ENCODE measurements at places on chromosomes 2 and 18.

DNA sequence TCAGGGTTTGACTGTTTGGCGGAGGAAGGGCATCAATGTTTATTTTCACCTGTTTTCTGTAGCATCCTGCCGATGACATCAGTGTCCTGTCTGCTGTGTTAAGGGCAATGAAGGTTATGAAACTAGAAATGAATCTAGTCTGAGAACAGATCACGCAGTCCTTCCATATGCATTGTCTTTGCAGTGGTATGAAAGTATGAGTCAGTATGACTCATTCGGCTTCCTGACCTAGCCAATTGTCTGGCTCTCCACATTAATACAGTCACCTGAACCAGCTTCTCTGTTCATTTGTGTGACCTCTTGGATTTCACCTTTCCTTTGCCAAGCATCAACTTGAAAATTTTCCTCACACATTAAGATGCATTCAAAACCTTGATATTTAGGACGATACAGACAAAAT, 353.8 kb downstream of the RND3 start:
- no peak for DNase-seq

- no peak for DNase-seq
Observed at GRCh38 chr2:224166654-224167053, 127.6 kb upstream of the SERPINE2 start.

GRCh38 chr18:29779096-29779495, 1263.4 kb downstream of the DSC3 start:
- no peak for DNase-seq

DNA sequence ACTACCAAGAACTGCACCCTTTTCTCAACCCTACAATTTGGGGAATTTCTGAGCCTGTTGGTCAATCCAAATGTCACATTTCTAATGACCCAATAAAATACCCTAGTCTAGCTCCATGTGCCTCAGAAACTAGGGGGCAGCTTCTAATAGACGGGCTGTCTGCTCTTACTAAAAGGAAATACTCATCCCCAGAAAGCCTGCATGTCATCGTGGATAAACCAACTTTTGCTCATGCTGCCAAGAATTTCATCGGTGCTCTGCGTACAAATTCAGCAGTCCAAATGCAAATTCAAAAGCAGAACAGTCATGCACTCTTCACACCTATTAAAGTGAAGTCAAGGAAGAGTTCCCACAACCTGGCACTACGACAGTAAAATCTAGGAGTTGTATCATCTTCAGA, 377.3 kb downstream of the LNPK start:
- no peak for DNase-seq

DNA sequence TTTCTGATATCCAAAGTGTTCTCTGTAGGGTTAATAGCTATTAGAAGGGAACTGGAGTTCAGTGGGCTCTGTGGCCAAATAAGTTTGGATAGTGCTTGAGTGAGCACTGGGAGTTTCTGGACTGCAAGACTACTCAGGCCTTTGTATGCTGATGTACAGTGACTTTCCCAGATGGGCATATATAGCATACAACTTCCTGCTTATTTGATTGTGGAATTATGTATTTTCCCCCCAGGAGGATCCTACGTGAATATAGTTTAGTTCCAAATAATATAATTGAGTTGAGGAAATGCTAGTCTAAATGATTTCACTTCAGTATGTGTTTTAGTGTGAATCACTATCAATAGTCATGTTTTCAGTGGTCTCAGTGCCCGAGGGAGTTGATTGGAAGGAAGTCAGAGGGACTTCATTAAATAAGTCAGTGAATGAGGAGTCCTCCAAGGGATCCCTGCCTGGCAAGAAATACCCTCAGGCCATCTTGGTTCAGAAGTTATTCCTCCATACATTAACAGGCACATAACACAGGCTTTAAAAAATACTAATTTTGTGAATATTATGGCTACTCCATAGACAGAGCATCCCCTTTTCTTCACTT, 251.4 kb downstream of the PRKCE start:
- DNase-seq: no peak

GRCh38 chr18:11751341-11752115, 62.5 kb downstream of the GNAL start:
- no peak for DNase-seq

Data from activated CD8-positive, alpha-beta T cell treated with anti-CD3 and anti-CD28 coated beads, Interleukin-2, amount 10 ng/mL, durations not matched to agents 7 days and 5 days (primary cell).